ENCODE measurements at places on chromosomes 5 and 9. TPM values are rescaled to one million over a fixed set of nuclear protein-coding genes. Genes with fewer than 3 reads are reported as not detected.
A peak's percentile ranks its signal among the peaks of the same experiment; 100 is the strongest.

DNA sequence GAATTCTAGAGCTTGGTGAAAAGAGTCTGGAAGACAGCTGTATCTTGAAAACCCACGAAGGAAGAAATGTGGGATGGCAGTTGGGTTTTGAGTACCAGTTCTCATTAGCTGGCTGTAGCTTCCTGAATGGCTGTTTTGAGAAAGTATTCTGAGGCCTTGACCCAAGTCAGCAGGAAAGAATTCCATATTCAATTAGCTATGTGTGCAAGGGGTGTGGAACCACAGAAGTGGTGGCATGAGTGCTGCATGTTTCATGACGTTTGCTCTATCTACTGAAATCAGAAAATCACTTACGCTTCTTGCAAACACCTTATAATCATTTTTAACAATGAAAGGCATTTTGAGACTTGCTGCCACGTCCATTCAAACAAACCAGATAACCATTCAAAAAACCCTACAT, 69.1 kb downstream of the TRPM3 start:
- no peak overlapping the region for H3K27ac ChIP-seq
- no peak overlapping the region for H3K4me3 ChIP-seq
- no peak for DNase-seq

DNA sequence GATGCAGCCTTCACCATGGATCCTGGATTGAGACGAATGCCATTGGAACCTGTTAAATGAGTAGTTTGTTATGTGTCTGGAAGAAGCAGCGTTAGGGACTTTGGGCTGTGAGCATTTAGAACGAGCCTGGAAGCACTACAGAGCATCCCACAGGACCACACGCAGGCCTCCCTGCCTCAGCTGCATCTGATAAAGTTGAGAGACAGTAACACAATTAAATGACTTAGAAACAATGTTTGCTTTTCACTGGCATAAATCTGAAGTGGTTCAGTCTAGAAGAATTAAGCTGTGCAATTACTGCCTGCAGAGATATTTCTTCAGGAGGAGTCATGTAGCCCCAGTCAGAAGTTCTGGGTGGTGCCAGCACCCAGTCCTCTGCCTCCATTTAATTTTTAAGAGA, 9.8 kb upstream of the TLX3 start:
- no peak for DNase-seq
- no peaks in the 10 kb centered on the region for H3K36me3 ChIP-seq
- H3K4me3 ChIP-seq, result no peak overlapping the region
- no peak overlapping the region for H3K27ac ChIP-seq
- H3K27me3 ChIP-seq, result peaks cover 5% of the 10 kb centered on the region
- no peaks in the 10 kb centered on the region for H3K4me1 ChIP-seq

DNA sequence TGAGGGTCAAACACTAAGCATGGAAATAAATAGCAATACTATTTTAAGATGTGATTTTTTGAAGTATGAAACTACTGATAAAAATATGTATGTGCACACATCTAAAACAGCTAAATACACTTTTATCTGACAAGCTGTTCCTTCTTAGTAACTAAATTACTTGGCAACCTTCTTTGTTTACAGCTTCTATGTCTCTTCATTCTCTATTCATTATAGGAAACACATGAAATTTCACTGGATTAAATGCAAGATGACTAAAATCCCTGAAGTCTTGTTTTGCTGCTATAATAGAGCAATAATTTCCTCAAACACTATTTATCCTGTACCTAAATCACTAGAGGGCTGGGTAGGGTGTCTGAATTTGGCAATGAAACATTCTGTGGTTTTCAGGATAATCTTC, 11.7 kb downstream of the RICTOR start:
- H3K4me1 ChIP-seq, result peaks cover 21% of the 10 kb centered on the region
- no peaks in the 10 kb centered on the region for H3K27me3 ChIP-seq
- no peak for DNase-seq
- no peak overlapping the region for H3K27ac ChIP-seq
- peaks cover 15% of the 10 kb centered on the region for H3K36me3 ChIP-seq

- peak overlapping the region; percentile 98 for H3K27ac ChIP-seq
- DNase-seq, result no peak
- H3K4me3 ChIP-seq, result peak overlapping the region; percentile 46
- H3K36me3 ChIP-seq, result no peaks in the 10 kb centered on the region
- peaks cover 55% of the 10 kb centered on the region for H3K4me1 ChIP-seq
Measured at GRCh38 chr5:52801329-52801728, 13.6 kb downstream of the ITGA1 start.

- peaks cover 5% of the 10 kb centered on the region for H3K27me3 ChIP-seq
- H3K27ac ChIP-seq, result no peak overlapping the region
Measured at GRCh38 chr5:79020861-79021561, 35.9 kb upstream of the ARSB start.

- H3K27me3 ChIP-seq, result no peaks in the 10 kb centered on the region
- no peak overlapping the region for H3K27ac ChIP-seq
- no peaks in the 10 kb centered on the region for H3K4me1 ChIP-seq
- H3K4me3 ChIP-seq, result no peak overlapping the region
Measured at GRCh38 chr5:81924442-81924841, 47.4 kb upstream of the ATG10 start.

DNA sequence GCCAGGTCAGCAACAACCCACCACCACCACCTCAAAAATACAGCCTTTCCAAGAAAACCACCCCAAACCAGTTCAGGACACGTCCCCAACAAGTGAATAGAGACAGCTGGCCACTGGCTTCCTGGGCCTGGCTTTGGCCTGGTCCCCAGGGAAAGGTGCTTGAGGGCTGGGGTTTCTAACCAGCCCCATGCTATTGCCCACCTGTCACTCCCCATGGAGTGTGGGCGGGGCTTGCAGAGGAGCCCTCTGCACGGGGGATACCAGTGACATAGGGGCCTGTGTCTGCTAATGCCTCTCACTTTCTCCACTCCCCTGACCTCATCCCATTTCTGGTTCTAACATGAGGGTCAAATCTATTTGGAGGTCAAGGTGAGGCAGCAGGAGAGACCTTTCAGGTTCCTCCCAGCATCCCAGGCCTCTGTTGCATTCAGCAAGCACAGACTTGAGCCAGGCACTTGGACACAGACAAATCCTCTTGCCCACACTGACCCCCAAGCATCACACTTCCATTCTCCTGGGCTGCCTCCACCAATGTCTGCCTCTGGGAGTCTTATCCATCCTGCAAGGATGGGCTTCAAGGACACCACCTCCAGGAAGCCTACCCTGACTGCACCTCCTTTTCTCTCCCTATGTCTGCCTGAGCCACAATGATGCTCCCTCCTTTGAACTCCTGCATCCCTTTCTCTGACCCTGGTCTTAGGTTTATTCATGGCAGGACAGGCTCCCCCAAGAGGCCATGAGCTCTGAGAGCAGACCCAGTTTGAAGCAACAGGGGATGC, 16.1 kb upstream of the TTLL11 start:
- DNase-seq, result no peak
- no peaks in the 10 kb centered on the region for H3K27me3 ChIP-seq
- no peak overlapping the region for H3K27ac ChIP-seq

DNA sequence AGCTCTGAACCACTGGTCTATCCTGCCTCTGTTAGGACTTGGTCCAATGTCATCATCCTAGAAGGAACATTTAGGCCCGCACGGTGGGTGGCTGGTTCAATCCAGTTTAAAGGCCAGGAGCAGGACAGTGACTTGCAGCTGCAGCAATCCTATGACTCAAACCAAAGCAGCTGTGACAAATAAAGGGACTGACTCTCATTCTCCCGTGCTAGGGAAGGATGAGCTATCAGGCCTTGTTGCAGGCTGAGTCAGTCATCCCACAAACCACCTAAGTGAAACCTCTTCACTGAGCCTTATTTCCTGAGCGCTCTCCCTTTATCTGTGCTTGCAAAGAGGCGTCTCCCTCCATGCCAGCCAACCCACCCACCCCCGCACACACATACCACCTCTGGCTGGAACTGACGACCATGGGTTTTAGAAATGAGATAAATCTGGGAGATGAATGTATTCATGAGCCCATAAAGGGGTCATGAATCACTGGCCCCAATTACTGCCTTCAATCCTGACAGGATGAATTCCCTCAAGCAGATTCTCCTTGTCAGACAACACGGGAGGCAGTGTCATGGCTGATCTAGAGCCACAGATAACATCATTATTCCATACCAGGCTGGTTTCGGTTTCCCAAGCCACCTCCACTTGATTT, 93.4 kb downstream of the KCNIP1 start:
- peaks cover 6% of the 10 kb centered on the region for H3K4me1 ChIP-seq
- H3K36me3 ChIP-seq, result no peaks in the 10 kb centered on the region
- peak; percentile 11 for DNase-seq

DNA sequence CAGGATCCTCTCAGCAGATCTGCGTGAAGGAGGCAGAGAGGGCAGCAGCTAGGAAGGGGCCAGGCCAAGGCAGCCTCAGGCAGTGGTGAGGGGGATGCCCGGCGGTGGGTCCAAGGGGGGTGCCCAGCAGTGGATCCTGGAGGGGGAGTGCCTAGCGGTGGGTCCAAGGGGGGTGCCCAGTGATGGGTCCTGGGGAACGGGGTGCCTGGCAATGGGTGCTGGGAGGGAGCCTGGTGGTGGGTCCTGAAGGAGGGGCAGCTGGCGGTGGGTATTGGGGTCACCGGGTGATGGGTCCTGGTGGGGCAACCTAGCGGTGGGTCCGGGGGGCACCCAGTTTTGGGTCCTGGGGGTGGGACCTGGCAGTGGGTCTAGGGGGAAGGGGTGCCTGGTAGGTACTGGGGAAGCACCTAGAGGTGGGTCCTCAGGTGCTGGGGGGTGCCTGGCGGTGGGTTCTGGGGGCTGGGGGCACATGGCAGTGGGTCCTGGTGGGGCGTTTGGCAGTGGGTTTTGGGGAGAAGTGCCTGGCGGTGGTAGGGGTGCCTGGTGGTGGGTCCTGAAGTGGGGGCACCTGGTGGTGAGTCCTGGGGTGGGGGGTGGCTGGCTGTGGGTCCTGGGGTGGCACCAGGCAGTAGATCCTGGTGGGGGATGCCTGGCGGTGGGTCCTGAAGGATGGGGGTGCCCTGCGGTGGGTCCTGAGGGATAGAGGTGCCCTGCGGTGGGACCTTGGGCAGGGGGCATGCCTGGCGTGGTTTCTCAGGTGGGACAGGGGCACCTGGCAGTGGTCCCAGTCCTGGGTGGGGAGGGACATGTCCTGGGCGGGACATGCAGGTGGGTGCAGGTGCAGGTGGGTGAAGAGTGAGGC, 1.9 kb downstream of the LRRC14B start:
- no peak overlapping the region for H3K27ac ChIP-seq
- peaks cover 9% of the 10 kb centered on the region for H3K4me1 ChIP-seq
- no peak overlapping the region for H3K4me3 ChIP-seq

DNA sequence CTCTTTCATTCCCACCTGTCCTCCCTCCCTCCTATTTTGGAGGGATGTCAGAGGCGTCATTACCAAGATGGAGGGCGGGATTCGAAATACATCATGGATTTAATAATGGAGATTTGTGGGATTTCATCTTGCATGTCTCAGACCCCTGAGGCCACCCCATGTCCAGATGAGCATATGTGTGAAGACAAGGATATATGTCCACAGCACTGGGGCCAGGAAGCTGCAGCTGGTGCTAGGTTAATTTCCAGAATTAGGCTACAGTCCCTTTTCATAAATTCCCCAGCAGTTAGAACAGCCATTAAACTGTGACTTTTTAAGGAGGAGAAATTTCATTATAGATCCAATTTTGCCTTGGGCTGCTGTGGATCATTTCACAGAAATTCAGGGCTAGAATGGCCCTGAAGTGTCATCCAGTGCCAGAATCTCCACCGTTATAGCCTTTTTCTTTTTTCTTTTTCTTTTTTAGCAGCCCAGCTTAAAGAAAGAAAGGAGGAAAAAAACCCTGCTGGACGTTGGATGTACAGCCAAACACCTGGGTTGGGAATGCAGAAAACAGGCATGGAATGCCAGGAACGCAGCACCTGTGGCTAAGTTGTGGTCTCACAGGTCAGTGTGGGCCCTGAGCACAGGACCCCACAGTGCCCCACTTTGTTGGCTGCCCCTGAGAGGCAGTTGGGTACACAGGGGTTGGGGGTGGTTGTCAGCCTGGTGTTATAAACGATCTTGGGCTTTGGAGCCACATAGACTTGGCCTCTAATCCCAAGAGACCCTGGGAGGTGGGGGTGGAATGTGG, 50.2 kb upstream of the CXCL14 start:
- no peak for DNase-seq
- no peak overlapping the region for H3K4me3 ChIP-seq
- H3K27ac ChIP-seq, result no peak overlapping the region
- H3K4me1 ChIP-seq, result peaks cover 5% of the 10 kb centered on the region
- no peaks in the 10 kb centered on the region for H3K27me3 ChIP-seq

DNA sequence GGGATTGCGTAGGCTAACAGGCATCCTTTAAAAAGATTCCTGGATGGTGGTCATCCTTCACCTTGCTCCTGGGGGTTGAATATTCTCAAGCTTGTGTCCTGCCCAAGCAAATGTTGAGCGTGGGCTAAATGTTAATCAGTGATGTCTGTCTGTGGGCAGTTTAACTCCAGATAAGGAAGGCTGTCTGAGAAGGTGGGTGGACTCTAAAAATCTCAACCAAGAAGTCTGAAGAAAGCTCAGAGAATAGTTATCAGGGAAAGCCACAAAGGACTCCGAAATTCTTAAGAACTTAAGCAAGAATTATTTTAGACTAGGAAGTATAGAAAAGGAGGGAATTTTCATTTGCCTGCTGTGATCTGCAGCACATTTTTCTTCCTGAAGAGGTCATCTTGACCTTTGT, 77.9 kb upstream of the FSD1L start:
- no peak for DNase-seq
- H3K36me3 ChIP-seq, result peaks cover 26% of the 10 kb centered on the region
- no peaks in the 10 kb centered on the region for H3K27me3 ChIP-seq
- H3K4me3 ChIP-seq, result no peak overlapping the region

DNA sequence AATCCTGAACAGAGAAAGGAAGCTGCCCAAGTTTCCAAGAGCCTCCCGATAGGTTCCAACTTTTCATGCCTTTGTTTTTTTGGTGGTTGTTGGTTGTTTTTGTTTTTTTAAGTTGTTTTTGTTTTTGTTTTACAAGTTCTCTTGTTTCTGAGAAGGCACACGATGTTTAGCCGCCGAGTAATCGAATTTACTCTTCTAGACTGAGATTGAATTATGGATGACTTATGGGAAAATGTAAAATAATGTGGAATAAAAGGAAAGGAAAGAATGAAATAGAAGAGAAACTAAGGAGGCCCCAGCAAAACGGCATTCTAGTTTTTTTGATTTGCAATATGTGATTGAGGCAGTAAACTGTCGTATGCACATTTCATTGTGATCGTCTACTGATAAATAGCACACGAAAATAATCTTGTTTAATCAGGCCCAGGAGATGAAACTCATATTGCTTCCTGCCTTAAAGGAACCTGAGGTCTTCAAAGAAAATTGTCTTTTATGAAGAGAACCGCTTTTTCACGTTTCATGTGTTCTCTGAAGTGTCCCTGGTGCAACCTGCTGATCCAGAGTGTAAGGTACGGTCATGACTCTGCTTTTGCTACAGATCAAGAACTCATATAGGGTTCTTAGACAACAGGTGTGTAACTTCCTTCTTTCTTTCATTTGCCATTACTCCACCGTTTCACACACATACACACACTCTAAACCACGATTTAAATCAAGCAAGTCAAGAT, 1.3 kb upstream of the GNAQ start:
- H3K27me3 ChIP-seq, result no peaks in the 10 kb centered on the region
- H3K27ac ChIP-seq, result peak overlapping the region; percentile 92
- H3K36me3 ChIP-seq, result no peaks in the 10 kb centered on the region
- peak overlapping the region; percentile 64 for H3K4me3 ChIP-seq
- peaks cover 15% of the 10 kb centered on the region for H3K4me1 ChIP-seq

CYLC2 gene
- not detected for total RNA-seq

CDX1 gene
- 249 TPM for total RNA-seq

SHLD3 gene
- total RNA-seq, result 2.9 TPM

PRUNE2 gene
- total RNA-seq, result 105 TPM

SLC6A18 gene
- total RNA-seq, result not detected

Data from transverse colon (tissue), 4 donors.